ENCODE measurements at places on chromosomes 5 and 9. TPM values are rescaled to one million over a fixed set of nuclear protein-coding genes. Genes with fewer than 3 reads are reported as not detected.

DNA sequence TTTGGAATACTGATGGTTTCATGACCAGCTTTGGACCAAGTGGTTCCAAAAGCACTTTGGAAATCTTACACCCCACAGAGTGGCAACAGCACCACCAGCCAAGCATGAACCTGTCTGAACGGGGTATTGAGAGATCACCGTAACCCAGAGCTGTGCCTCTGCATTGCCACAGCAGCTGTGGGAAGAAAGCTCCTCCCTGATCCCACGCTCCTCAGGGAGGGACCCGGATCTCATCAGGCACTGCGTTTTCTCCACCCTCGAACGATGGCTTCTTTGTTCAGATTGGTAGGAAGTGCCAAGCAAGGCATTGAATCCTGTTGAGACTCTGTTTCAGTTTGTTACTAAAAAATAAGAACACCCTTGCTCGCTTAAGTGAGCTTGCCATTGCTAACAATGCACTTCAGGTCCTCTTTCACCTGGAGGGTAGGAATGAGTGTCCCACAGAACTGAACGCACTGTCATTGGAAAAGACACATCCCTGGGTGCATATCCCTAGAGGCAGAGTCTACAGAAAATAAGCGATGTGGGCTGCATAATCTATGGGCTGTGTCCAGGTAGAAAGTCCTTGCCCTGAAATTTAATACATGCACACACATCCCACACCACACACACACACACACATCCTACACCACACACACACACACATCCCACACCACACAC is 118.0 kb upstream of the ICE1 start:
- DNase-seq, result no peak

GRCh38 chr9:126318858-126319257 is 7.8 kb upstream of the MVB12B start:
- DNase-seq, result no peak

DNA sequence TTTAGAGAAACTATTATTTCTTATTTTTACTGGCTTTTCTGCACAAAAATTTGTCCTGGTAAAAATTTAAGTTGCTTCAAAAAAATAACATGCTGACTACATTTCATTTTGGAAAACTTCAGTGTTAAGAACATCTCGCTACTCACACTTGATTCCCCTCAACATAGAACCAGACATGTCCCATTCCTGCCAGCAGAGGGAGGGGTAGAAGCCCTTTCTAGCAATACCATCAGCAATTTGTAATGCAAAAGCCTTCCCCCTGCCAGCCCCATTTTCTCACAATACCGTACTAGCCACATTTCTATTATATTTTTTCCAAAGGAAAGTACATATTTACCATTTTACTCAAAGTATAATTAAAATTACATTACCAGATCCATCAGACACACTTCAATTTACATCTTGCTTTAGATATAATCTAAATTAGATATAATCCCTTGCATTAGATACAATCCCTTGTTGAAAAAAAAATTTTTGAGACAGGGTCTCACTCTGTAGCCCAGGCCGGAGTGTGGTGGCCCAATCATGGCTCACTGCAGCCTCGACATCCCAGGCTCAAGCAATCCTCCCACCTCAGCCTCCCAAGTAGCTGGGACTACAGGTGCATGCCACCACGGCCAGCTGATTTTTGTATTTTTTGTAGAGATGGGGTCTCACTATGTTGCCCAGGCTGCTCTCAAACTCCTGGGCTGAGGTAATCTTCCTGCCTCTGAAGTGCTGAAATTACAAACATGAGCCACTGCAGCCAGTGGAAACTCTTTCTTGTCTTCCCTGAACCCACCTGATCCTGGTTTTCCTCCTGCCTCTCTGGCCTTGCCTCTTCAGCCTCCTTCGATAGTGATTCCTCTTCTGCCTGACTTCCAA is 39.6 kb upstream of the IDNK start:
- no peak for DNase-seq

GRCh38 chr5:6692906-6693305 is 20.3 kb upstream of the TENT4A start:
- no peak for DNase-seq

The CFAP157 gene
- total RNA-seq, result 76.5 TPM
